ENCODE measurements at places on chromosomes 16 and 17.

DNA sequence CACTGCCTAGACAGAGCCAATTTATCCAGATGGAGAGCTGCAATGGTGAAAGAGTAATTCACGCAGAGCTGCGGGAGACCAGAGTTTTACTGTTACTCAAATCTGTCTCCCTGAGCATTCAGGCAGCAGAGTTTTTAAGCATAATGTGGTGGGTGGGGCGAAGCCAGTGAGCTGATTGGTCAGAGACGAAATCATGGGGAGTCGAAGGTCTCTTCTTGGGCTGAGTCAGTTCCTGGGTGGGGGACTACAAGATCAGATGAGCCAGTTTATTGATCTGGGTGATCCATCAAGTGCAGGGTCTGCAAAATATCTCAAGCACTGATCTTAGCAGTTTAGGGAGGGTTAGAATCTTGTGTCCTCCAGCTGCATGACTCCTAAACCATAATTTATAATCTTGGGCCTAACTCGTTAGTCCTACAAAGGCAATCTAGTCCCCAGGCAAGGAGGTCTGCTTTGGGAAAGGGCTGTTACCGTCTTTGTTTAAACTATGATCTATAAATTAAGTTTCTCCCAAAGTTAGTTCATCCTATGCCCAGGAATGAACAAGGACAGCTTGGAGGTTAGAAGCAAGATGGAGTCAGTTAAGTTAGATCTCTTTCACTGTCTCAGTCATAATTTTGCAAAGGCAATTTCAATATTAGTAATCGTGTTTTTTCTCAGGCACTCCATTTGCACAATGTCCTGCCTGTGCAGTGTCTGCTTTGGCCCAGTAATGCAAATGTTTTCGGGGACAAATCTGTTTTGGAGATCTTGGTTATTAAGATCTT, 27.0 kb downstream of the PIGL start:
- DNase-seq, result no peak

GRCh38 chr16:78022347-78023060, at the start of gene CLEC3A:
CLEC3A (plus strand) TSS chr16:78022548; CDS start chr16:78022627, 79 bp downstream.
- no peak for DNase-seq

DNA sequence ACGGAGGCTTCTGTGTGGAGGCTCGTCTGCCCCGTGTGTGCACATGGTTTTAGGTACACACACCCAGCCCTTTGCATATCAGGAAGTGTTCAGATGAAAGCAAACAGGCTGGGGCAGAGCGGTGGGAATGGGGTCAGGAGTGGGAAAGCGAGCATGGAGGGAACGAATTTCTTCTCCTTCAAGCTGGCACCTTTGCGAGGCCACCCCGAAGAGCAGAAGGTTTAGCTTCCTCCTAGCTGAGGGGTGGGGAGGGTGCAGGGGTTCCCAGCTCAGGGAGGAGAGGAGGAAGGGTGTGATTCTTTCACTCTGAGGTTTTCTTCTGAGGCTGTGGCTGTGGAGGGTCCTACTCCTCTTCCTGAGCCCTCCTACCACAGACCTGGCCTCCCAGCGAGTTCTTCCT, 83.6 kb downstream of the ABR start:
- DNase-seq, result no peak

- no peak for DNase-seq
These were observed 1.0 kb upstream of the MFAP4 start for GRCh38 chr17:19387921-19388521.

DNA sequence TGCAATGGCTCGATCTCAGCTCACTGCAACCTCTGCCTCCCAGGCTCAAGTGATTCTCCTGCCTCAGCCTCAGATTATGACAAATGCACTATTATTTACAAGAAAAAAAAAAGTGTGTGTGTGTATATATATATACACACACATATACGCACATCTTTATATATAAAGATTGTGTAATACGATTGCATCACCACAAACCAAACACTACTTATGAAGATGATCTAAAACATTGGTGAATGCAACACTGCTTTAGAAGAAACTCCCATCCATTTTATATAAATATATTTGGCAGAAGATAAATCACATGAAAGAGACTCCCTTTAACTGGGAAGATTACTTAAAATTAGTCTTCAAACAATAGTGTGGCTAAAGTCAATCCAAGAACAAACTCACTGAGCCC, 96.7 kb downstream of the SYCE1L start:
- DNase-seq, result no peak

- DNase-seq, result no peak
These were observed 99.1 kb upstream of the CCL2 start for GRCh38 chr17:34155947-34156346.

GRCh38 chr16:66519482-66520373, 30.2 kb downstream of the TK2 start:
- DNase-seq, result no peak

GRCh38 chr16:55647343-55647742, 8.4 kb upstream of the SLC6A2 start:
- DNase-seq, result no peak

- DNase-seq, result no peak
These were observed 62.1 kb downstream of the AMFR start for GRCh38 chr16:56363181-56363716.

- no peak for DNase-seq
These were observed 3.6 kb upstream of the HS3ST3B1 start for GRCh38 chr17:14297161-14297851.

DNA sequence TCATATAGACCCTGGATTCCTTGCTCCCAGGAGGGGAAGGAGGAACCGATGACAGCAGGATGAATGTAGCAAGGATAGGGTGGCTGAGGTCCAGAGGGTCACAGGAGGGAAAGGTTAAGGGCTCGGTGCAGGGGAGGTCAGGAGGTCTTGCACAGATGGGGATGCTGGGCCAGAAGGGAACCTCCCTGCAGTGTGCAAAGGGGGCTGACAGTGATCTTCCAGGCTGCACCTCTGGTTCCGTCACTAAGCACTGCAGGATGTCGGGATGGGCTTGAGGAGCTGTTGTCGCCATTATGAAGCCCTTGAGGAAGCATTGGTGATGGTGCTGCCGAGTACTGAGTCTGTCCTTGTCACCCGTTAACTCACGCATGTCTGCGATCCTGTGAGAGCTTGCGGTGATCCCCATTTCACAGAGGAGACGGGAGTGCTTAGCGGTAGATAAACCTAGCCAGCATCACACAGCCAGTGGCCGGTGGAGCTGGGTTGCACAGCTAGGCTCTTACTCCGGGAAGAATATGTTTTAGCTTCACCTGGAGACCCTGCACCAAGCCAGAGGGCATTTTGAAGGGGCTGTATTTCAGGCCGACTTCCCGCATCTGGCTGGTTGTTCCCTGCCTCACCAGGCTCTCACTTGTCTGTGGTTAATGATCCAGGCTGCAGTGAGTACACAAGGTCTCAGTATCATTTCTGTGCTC, 120.4 kb downstream of the SNX29 start:
- no peak for DNase-seq

GRCh38 chr16:70572050-70572925, 48.7 kb downstream of the SF3B3 start:
- no peak for DNase-seq

All from hematopoietic multipotent progenitor cell treated with erythropoietin and hydrocortisone succinate and interleukin-3 and kit ligand, for 15 days (in vitro differentiated cells).